ENCODE measurements at places on chromosomes 3 and 15.

DNA sequence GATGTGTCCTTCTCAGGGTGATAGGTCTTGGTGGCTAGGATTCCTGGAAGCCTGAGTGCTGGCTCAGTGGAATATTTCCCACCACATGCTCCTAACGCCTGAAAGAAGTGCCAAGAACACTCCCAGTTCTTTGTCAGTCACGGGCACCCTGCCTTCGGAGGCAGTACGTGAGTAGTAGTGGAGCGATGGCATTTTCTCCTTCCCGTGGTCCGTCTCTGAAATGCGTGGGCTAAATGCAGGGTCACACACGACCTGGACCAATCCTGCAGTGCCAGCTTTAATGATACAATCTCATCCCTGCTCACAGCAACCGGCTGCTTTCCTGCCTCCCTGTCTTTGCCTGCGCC is 14.5 kb downstream of the H1-8 start:
- DNase-seq = no peak

- DNase-seq = no peak
These were observed 337.8 kb upstream of the DNAJC19 start for GRCh38 chr3:181327349-181327748.

- no peak for DNase-seq
These were observed 703.0 kb downstream of the PLOD2 start for GRCh38 chr3:145457825-145458552.

- no peak for DNase-seq
These were observed 62.5 kb downstream of the FAM43A start for GRCh38 chr3:194748225-194748624.

GRCh38 chr15:35479423-35479822 is 66.5 kb downstream of the DPH6 start:
- no peak for DNase-seq

DNA sequence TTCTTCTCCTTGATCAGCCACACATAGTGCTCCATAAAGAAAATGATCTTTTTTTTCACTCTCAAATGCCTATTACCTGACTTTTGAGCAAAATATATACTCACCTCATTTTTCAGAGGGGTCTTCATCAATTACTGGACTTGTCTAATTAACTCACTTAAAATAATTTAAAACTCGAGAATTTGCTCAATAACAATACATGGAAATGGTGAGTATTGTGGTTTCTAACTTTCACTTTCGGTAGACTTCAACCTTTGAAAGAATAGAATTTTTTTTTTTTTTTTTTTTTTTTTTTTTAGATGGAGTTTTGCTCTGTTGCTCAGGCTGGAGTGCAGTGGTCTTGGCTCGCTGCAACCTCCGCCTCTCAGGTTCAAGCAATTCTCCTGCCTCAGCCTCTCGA is 17.7 kb upstream of the EPHB1 start:
- DNase-seq = no peak

DNA sequence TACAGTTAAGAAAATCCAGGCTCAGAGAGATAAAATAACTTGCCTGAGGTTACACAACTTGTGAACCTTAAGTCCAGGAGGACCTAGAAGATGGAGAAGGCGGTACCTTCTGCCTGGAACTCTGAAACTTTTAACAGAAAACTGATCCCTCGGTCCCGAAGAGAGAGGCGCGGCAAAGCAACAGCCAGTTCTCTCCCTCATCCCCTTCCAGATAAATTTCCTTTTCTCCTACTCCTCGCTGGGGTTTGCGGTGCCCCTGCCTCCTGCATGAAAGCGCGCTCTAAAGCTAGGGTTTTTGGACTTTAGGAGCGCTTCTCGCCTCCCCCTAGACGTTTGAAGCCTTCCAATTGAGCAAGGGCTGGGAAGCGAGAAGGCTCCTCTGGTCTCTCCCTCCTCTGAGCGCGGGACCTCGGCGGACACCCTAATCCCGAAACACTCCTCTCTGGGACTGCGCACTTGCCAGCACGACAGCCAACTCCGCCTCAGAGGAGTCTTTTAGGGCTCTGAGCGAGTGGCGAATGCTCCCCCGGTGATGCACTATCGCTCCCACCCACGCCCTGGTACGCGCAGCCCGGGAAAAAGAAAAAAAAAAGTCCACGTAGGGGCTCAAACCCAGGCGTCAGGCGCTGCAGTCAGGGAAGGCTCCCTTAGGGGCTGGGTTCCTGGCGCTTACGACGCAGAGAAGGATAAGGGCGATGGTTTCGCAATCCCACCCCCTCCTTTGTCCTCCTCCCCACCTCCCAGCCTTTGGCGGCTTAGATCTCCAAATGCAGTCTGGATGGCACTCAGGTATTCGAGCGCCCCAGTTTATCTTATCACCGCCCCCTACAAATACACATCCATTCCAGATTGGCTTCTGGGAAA is 7.9 kb upstream of the EOMES start:
- DNase-seq = no peak

- no peak for DNase-seq
These were observed 374.3 kb downstream of the VPS13C start for GRCh38 chr15:61685971-61686370.

DNA sequence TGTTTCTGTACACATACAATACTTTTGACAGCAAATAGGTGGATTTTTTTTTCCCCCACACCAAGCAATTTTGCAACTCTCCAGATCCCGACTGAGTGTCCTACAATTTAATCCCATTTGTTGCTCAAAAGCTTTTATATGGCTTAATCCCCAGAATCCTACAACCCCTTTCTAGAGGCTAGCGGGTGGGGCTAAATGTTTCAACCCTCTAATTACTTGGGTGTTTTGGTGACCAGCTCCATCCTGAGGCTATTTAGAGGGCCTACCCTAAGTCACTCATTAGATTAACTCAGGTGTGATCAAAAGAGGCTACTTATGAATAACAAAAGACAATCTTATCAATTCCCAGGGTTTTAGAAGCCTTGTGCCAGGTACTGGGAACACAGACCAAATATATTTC is 21.0 kb upstream of the FBXL2 start:
- DNase-seq = no peak

- no peak for DNase-seq
These were observed 382.9 kb downstream of the MECOM start for GRCh38 chr3:169280646-169281045.

DNA sequence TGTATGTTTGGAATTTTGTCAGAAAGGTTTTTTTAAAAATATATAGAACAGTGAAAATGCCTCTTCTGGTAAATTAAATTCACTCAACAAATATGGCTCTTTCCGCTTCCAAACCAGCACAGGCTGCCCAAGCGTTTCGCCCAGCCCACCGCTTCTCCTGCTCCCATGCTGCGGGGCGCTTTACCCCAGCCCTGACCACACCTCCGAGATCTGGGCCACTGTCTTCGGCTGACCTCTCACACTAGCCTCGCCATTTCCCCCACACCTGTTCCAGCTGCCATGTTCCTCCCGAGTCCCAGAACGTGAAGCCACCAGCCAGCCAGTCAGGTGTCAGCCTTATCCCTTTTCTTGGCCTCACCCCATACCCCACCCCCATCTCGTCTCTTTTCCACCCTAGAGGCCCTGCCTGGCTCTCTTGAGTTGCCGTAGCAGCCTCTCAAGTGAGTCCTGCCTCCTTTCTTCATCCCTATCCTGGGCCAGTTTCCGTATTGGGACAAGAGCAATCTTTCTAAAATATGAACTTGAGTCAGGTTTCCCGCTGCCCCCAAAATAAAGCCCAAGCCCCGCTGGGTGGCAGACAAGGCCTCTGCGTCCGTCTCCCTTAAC is 46.5 kb downstream of the SLC12A8 start:
- no peak for DNase-seq

DNA sequence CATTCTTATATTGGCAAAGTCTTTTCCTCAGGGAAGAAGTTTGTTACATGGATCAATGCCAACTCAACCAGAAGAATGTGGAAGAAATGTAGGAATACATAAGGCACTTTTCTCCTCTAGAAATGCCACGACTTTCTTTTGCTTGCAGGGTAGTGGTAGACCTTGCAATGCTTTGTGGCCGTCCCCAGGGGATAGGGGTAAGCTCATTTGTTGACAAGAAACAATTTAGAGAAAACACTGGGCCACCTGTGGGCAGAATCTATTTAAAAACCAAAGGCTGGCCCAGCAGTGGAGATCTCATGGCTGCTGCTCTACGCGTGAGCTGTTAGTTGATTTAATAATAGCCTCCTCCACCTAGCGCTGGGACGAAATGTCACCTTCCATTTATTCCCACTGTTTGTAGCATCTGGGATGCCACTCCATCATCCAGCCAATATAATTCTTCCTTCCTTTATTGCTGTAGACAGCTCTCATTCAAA is 64.6 kb upstream of the PFN2 start:
- no peak for DNase-seq

DNA sequence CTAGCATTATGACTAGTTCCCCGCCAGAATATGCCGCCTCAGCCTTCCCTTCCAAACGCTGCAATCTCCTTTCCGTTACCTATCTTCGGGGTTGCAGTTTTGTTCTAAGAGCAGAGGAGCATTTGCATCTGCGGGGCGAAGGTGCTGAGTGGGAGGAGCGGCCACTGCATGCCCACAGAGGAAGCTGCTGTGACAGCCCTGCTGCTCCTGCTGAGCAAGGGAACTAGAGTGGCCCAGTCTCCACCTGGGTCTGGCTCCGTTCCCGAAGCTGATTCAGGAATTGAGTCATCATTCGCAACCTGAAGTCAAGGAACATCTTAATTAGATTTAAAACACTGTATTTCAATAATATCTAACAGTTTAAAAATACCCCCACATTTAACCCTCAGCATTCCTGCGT is 98.2 kb upstream of the TJP1 start:
- DNase-seq = no peak

GRCh38 chr3:169634618-169635236 is 28.8 kb downstream of the MECOM start:
- DNase-seq = no peak

DNA sequence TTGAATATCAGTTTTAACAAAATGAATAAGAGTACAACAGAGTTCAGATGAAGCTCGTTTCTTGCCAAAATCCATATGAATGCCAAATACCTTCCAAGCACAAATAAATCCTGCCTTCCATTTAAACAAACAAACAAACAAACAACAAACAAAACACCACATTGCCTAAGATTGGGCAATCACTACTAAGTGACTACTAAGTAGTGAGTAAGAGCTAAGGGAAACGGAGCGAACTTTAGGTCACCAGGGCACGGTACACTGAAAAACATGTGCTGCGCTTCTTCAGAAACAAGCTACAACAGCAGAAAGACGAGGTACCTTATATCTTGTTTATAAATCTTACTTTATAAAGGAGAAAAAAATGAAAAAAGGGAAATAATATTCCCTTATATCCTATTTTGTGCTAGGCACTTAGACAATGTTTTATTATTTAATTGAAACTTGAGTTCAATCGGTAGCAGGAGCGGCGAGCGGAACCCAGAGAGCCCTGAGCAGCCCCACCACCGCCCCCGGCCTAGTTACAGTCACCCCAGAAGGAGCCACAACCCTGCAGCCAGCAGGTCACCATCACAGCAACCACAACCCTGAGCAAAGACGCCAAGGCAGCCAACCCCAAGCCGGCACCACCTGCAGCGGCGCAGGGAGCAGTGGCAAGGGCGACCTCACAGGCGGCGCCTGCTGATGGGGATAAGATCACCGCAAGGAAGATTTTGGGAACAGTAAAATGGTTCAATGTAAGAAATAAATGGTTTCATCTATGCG is 216.9 kb downstream of the ZBTB20 start:
- DNase-seq = no peak

DNA sequence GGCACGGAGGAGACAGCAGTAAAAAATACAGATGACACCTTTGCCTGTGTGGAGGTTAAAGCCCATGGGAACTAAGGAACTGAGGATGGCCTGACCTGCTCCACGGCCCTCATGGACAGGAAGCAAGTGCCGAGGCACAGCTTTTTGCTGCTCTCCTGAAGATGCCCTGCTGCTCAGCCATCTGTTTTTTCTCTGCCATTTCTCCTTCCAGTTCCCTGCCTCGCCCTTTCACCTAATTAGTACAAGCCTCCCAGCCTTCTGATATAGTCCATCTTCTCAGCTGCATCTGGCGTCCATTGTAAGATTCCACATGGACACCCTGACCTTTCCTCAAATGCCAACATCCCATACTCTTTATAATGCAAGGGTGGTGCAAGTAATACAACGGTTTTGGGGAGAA is 11.8 kb upstream of the CXCR6 start:
- DNase-seq = no peak

DNA sequence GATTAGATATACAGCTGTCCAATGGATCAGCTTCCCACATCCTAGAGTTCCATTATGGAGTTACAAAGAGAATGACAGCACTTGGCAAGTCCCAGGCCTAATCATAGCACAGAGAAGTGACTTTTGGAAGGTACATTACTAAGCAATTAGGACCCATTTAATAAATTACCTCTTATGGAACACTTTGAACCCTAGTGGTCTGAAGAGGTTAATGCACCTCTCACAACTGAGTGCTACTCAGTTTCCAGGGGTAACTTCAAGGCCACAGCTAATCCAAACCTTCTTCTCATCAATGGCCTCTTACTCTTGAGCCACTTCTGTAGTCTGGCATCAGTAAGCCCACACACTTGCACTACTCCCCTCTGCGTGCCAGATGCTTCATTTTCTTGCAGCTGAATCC is 34.9 kb upstream of the MEIS2 start:
- DNase-seq = no peak

DNA sequence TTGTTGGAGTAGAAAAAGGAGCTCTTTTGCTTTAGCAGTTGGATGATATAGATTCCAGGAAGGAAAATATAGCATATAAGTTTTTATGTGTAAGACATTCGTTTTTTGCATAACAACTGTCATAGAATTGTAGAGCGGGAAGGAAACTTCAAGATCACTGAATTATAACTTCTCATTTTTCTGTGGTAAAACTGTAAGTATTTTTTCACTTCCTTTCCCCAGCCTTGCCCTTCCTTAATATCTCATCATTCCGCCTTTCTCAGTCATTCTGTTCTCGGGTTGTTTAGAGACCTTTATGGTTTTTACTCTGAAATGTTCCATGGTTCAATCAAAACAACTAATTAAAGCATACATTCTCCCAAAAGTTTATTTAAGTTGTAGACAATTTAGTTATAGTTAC is 1.1 kb downstream of the EAF2 start:
- no peak for DNase-seq

DNA sequence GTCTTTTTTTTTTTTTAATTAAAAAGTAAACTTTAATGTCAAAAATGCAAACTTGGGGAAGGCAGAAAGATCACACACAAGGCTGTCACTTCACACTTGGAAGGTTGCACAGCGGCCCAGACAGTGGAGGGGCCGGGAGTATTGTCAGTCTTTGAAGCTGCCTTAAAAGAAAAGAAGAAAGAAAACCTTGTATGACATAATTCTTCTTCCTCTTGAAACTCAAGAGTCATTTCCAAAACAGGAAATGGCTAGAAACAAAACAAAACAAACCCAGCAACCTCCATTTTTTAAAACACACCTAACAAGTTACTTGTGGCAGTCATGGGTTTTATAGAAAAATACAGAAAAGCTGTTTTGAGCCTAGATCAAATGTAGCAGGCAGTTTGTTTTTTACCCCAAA is 68.1 kb upstream of the MAGI1 start:
- DNase-seq = no peak

All from activated CD4-positive, CD25-positive, alpha-beta regulatory T cell (primary cell).